Cerebellar nuclear complex (tissue), 1 donor: ENCODE measurements at places on chromosomes 3 and 15.

DNA sequence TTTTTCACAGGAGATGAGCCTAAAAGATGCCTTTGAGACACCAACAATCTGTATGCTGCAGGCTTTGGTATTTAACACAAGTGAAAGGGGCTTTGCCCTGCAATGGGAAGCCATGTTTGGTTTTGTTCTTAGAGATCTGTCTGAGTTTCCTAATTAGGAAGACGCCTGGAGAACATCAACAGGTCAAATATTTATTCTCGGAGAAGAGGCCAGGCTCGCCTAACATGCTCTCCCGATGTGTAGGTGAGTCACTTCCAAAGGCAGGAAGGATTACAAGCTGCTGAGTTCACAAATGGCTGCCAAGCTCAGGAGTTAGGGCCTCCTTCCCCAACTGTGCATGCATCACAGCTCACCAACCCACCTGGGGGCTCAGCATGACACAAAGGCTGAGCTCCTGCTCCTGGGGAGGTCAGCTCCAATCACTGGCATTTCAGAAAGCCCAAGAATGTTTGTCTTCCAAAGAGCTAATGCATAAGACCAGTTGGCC lies 119.5 kb upstream of the PRICKLE2 start:
- DNase-seq = no peak

DNA sequence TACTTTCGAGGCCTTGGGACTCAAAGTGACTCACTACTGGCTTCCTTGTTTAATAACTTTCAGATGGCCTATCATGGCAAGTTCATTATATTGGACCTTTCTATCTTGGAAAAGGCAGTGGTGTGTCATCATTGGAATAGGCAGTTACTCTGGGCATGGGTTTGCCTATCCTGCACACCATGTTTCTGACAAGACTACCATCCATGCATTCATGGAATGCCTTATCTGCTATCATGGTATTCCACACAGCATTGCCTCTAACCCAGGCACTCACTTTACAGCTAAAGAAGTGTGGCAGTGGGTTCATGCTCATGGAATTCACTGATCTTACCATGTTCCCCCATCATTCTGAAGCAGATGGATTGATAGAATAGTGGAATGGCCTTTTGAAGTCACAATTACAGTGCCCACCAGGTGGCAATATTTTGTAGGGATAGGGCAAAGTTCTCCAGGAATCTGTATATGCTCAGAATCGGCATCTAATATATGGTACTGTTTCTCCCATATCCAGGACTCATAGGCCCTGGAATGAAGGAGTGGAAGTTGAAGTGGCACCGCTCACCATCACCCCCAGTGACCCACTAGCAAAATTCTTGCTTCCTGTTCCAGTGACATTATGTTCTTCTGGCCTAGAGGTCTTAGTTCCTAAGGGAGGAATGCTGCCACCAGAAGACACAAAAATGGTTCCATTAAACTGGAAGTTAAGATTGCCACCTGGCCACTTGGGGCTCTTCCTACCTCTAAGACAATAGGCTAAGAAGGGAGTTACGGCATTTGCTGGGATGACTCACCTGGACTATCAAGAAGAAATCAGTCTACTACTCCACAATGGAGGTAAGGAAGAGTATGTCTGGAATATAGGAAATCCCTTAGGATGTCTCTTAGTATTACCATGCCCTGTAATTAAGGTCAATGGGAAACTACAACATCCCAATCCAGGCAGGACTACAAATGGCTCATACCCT lies 1161.4 kb downstream of the SI start:
- no peak for DNase-seq

GRCh38 chr3:176765382-176765900 lies 431.8 kb downstream of the TBL1XR1 start:
- no peak for DNase-seq

DNA sequence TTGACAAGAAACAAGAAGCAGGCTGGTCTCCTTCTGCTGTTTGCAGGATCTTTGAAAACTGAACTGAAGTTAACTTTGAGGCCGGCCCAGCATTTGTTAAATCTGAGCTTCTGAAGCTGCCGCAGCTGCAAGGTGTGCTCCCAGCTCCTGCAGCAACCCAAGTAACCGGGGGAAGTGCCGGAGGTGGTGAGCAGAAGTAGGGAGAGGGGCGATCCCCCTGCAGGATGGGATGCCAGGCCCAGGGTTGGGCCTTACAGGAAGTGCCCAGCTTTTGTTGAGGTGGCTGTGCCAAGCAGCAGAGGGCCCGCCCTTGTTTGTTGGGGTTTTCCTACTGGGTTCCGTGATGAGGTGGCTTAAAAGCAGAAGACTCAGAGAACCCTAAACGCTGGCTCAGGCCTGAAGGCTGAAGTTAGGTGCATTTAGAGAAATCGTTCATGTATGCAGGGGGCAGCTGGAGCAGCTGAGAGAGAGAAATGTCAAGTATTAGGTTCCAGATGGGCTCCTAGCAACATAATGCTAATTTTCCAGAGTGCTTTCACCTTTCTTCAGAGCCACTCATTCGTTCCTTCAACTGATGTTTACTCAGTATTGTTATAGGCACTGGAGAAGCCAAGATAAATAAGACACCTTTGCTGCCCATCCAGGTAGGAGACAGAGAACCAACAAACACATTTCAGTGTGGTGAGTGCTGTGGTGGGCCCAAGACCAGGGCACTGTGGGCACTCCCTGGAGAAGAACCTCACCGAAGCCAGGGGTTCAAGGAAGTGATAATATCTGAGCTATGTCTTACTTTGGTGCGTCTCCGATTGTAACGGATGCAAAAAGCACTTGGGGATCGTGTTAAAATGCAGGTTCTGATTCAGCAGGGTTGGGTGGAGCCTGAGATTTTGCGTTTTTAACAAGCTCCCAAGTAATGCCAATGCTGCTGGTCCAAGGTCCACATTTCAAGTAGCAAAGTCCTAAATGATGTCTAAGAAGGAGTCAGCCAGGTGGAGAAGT lies 42.2 kb upstream of the PLCL2 start:
- no peak for DNase-seq

DNA sequence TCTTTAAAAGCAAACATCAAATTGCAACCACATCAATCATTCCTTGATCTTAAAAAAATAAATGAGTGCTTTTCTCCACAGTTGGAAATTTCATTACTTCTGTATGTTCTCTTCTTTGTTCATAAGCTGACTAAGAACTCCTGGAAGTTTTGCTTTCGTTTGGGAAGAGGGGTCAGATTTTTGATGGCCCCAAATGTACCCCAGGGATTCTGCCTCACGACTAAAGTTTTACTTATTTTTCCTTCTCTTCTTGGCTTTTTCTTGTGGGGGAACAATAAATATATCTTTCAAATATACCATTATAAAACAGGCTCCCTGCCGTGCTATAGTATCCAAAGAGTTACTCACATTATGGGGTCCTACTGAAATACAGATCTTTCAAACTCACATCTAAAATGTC lies 215.0 kb upstream of the CDIN1 start:
- DNase-seq = no peak

DNA sequence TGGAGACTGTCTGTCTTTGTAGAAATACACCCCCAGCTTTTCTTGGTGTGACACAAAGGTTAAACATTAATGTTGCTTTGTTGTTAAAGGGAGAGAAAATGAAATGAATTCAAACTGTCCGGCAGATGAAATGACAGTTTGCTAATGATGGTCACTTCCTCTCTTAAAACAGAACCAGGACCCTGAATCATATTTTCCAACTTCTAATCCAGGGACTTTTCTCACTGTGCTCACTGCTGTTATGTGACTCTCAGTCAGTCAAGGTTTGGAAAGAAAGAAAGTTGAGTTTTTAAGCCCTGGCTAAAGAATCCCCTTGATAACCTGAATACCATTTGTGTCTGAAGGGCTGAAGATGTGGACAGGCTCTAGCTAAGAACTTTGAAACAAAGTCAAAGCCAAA lies 215.8 kb downstream of the AGBL1 start:
- no peak for DNase-seq

- no peak for DNase-seq
Observed at GRCh38 chr15:51492528-51492927, 130.0 kb downstream of the DMXL2 start.

DNA sequence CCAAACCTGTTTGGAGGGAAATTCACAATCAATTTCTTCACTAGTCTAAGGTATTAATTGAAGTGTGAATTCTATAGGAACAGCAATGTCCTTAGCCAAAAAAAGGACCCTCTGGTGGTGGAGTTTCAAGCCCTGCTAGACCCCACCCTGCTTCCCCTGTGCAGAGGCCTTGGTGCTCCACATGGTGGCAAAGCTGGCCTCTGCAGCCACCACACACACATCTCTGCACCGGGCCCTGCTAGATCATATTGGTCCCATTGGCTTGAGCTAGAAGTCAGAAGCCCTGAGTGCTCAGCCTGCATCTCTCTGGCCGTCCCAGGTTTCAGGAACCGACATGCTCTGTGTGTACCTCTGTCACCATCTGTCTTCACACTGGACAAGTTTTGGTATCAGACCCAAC lies 220.9 kb upstream of the TRIM42 start:
- DNase-seq = no peak

DNA sequence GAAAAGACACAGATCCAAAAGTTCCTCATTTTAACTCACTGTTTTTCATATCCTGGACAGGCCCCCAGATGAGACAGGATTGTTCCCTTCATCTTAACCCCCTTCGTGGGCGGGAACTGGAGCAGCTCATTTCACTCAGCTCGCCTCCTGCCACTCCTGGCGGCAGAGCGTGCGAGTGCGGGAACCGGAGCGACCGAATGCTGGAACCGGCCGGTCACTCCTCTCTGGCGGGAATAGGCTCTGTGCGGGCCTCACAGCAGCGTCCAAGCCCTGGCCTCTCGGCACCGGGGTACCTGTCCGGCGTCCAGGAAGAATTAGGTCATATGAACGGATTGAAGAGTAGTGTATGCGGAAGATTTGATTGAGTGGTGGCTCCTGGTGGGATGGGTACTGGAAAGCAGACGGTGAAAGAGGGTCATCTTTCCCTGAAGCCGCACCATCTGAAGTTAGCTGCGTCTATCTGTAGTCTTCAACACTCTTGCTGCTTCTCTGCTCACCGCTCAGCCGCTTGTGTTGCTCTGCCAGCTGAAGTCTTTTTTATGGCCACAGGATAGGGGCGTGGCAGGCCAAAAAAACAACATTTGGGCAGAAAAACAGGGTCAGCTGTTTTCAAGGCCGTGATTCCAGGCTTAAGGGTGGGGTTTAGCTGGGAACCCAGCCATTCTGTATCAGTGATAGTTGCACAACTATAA lies 42.3 kb upstream of the FXR1 start:
- DNase-seq = no peak

GRCh38 chr15:22949074-22949547 lies 31.1 kb downstream of the CYFIP1 start:
- DNase-seq = no peak

DNA sequence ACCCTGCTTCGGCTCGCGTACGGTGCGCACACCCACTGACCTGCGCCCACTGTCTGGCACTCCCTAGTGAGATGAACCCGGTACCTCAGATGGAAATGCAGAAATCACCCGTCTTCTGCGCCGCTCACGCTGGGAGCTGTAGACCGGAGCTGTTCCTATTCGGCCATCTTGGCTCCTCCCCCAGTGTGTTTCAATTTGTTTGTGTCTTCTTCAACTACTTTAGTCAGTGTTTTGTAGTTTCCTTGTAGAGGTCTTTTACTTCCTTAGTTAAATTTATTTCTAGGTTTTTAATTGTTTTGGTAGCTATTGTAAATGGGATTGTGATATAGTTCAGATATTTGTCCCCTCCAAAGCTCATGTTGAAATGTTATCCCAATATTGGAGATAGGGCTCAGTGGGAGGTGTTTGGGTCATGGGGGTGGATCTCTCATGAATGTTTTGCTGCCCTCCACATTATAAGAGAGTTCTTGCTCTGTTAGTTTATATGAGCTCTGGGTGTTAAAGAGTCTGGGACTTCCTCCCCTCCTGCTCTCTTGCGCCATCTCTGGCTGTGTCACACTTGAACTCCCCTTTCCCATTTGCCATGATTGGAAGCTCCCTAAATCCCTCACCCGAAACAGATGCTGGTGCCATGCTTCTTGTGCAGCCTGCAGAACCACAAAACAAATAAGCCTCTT lies 304.4 kb downstream of the DOCK3 start:
- no peak for DNase-seq

- no peak for DNase-seq
Observed at GRCh38 chr3:114746502-114746901, 400.6 kb downstream of the ZBTB20 start.

GRCh38 chr3:31614162-31614921 lies 81.6 kb downstream of the STT3B start:
- DNase-seq = no peak

- DNase-seq = no peak
Observed at GRCh38 chr3:46725621-46726314, 8.1 kb upstream of the PRSS50 start.

GRCh38 chr15:22955544-22956119 lies 24.5 kb downstream of the CYFIP1 start:
- no peak for DNase-seq

- no peak for DNase-seq
Observed at GRCh38 chr15:48962662-48963523, 826 bp downstream of the SHC4 start.

DNA sequence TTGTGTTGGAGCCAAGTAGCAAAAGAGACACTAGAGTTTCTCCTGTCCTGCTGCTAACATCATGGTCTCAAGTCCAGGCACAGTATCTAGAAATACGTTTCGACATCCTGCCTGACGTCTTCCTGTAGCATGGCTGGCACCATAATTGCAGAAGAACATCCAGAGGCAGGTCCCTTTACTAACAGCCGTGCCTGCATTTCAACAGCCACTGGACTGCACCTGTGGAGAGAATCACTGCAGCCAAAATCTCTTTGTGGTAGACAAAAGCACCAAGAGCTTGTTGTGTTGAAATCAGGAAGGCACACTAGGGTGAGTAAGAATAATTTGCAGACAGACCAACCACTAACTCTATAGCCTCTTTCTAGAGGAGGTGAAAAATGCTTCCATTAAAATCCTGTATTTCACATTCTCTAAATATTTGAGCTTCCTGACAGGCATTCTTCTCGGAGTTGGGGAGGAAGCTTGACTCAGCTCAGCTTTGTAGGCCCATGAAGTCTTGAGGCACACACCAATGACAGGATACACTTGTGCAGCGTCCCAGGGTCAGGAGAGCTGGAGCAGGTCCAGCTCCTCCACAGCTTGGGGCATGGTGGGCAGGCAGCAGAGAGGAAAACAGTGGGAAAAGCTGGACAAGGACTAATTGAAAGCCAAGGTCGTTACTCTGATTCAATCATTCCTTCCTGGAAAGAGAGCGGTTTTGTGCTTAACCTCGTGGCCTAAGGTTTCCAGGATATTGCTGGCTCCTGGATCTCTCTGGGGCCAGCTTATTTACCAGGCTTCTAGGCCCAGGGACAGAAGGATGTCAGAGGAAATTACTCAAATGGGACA lies 244.9 kb downstream of the FAM43A start:
- no peak for DNase-seq
